IMR-90 (cell line): ENCODE measurements at places on chromosomes 5 and 9. TPM values are rescaled to one million over a fixed set of nuclear protein-coding genes. Genes with fewer than 3 reads are reported as not detected.

Gene LCNL1
- total RNA-seq, result not detected in 2 replicates

Gene P4HA2
- total RNA-seq, result 190 and 225 TPM in 2 replicates

Gene WNT8A
- not detected in 2 replicates for total RNA-seq

Gene RORB
- total RNA-seq, result under 0.01 TPM in 1 of 2 replicates, not detected in the other

DNA sequence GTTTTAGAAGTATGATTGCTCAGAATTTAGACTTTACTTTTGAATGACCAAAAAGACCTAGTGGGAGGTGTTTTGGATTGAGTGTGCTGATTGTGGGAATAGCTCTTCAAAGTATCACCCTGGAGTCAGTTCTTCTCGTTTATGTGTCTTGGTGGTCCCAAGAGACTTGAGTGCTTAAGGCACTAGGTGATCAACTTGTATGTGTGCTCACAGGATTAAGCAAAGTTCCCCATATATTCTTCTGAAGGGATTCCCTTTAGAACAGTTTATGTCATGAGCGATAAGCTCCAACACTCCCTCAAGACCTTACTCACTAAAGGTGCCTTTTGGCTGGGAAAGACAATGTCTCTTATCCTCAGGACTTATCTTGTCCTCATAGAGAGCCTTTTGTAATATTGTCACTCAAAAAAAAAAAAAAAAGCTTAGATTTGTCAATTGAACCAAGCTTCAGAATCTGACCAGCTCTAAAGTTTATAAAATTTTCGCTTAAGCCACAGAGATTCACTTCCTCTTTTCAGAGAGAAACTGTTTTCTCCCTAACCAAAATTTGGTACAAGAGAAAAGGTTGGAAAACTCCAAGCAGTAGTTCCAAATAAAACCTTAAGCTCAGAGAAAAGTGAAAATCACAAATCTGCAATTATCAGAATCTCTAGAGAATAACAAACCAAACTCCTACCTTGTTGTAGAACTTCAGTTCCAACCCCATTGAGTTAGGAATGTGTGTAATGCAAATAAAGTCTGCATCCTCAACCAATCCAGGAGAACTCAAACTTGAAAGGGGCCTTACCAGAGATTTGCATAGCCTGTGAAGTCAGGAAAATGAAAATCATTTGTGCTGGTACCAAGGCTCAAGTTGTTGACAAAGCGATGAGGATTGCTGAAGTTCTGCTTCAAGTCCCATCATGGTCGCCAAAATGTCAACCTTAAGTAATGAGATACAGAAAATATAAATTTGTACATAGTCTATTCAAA is 40.0 kb upstream of the PDZD2 start:
- DNase-seq, result no peak

GRCh38 chr9:11871852-11872251 is 821.3 kb upstream of the TYRP1 start:
- no peak for DNase-seq

- DNase-seq, result no peak
Measured at GRCh38 chr9:84871983-84872382, 202.5 kb downstream of the NTRK2 start.

- DNase-seq, result no peak
Measured at GRCh38 chr9:124300312-124300711, 42.6 kb downstream of the NEK6 start.

DNA sequence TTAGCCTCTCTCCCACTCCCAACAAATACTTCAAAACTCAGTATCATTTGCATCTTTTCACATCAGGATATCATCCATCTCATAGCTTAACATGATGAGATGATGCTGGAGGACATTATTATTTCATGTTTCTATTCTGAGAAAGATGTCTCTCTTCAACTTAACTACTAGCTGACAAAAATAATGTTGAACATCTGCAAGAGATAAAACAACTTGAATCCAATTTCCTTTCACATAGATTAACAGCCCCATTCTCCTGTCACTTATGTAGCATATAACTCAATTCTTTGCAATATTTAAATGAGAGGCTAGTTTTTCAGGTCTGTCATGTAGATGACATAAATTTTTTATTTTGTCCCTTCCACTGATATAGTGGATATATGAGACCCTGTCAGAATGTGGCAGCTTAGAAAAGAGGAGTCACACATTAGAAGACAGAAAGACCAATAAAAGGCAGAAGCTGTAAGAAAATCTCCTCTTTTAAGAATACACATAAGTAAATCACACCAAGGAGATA is 239.2 kb upstream of the KIF2A start:
- DNase-seq, result no peak

GRCh38 chr9:87830446-87830845 is 52.2 kb upstream of the SPATA31E1 start:
- DNase-seq, result no peak

DNA sequence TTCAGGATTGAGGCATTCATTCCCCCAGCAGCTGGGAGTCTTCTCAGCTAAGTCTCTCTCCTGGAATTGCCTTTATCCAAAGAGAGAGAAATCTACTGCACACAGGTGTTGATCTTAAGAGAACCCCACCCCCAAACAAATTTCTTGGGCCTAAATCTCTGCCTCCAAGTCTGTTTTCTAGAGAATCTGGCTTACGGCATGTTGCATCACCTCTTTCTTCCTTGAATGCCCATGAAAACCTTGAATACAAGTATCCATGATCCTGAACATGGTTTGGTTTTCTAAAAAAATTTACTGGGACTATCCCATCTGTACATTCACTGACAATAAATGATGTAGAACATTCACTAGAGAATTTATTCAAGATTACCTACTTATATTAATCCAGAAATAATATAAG is 401.6 kb downstream of the PDE4D start:
- no peak for DNase-seq

- peak; percentile 29 for DNase-seq
Measured at GRCh38 chr9:109967651-109968642, 187.9 kb downstream of the PALM2AKAP2 start.

DNA sequence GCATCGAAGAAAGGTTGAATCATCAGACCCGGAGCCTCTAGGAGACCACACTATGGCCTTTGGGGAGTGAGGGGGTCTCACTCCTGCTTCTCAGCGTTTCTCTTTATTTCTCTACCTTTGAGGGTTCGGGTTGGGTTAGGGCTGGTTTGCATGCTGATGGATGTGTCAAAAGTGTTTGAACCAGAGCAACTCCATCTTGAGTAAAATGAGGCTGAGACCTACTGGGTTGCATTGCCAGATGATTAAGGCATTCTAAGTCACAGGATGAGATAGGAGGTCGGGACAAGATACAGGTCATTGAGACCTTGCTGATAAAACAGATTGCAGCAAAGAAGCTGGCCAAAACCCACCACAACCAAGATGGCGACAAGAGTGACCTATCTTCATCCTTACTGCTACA is 44.9 kb upstream of the TCF7 start:
- no peak for DNase-seq
